ENCODE measurements at places on chromosomes 11 and 22.

DNA sequence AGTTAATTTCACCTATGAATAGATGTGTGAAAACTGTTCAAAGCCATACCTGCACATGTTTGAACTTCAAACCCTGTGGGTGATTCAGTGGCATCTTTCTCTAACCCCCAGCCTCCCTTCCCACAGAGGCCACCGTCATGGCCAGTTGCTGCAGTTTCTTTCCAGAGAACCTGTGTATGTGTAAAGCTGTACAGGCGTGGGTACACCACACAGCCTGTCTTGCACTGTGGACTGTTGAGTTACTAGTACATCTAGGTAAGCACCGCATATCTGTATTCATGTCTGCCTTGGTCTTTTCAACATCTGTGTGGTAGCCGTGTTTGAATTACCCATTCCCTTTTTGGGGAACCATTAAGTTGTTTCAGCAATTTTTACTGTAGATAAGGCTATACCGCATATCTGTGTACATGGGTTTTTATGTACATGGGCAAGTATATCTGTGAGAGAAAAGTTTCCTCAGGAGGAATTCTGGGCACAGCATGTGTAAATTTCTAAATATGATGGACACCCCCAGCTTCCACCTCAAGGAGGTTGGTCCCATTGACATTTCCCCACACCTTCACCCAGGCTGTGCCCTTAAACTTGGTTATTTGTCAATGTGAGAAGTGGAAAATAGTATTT, 13.9 kb downstream of the NEAT1 start:
- no peak for DNase-seq

DNA sequence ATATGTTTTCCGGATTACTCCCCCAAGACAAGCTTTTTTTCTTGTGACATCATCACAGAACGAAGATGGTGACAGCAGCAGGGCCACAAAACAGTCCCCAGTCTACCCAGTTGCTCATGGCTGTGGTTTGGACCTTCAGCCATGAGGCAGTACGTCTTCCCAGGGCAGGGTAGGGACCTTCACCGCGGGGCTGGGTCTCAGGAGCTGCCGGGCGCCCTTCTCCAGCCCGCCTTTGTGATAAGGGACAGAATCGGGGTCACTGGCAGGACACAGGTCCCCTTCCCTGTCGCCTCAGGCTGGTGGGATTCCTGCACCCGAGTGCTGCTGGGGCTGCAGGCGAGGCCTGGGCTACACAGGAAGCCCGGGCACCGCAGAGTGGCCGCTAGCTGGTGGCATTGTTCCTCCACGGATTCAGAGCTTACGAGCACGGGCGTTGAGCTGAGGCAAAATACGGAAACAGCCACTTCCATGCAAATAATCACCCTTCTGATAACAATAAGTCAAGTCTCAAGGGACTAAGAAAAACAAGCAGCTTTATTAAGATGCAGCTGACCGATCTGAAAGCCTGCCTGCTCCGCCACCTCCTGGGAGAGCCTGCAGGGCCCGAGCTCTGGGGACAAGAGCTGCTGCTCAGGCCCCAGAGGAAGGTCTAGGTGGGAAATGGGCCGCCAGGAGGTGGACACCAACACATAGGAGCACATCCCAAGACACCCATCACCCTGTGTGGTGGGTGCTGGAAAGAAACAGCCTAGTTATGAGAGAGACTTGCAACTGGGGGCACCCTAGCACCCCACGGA, 12.3 kb downstream of the TBX1 start:
- no peak for DNase-seq

GRCh38 chr11:95337175-95337957, 106.4 kb upstream of the SESN3 start:
- peak; percentile 52 for DNase-seq

GRCh38 chr11:65100674-65101350, 4.8 kb downstream of the VPS51 start:
- DNase-seq: no peak

DNA sequence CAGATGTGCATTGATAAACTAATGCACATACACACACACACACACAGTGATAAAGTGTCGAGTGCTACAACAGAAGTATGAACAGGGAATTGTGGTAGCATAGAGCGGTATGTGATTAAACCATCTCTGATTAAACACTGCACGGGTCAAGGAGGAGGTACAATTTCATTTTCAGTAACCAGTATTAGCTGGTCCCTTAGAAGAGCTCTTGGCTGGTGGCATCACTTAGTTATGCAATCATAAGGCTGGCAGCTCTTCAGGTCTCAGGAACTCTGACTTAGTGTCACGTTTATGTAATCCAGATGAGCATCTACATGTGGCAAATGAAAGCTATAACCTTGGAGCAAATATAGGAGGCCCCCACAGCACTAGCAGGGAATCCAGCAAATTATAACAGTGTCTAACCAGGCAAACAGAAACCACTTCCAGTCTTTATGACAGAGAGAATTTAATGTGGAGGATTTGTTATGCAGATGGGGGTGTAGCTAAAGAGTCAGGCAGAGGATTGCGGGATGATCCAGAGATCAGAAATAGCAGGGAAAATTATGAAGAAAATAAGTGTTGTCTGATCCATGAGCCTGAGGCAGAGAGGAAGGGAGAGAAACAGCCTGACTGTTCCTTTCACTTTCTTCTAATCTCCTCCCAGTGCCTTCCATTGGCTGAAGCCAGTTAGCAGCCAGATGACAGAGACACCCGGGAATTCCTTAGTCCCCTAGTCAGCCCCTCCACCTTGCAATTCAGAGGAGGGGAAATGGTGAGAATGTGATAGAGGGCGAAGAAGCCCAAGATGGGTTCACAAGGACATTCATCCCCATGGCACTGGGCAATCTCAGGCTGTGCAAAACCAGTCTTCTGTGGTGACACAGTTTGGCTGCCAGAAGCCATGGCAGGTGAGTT, 533.1 kb upstream of the TENM4 start:
- DNase-seq: no peak

- no peak for DNase-seq
These were observed 158.2 kb upstream of the ZBED5 start for GRCh38 chr11:11016068-11016467.

- no peak for DNase-seq
These were observed 69.7 kb downstream of the ELFN2 start for GRCh38 chr22:37357446-37358075.

DNA sequence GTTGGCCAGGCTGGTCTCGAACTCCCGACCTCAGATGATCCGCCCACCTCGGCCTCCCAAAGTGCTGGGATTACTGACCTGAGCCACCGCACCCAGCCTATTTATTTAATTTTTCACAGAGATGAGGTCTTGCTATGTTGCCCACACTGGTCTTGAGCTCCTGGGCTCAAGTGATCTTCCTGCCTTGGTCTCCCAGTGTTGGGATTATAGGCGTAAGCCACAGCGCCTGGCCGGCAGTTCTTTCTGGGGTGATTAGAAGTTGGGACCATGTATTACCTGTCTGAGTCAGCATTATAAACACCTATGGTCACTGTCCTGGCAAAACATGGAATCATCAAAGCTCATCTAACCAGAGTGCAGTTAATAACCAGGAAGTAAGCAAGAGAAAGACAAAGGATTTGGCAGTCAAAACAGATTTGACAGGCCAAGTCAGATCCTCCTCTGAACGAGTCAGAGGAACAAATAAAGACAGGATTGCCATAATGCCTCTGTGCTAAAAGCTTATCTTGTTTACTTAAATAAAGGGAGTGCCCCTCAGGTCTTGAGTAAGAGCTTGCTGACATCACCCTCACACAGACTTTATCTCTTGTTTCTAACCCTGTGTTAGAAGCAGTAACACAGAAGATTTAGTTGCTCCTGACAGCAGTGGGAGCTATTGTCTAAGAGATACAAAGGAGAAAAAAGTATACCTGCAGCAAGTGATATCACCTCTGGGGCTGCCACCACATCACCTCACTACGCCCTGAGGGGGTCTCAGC, 3.7 kb downstream of the SERPIND1 start:
- no peak for DNase-seq

- DNase-seq: no peak
These were observed 90.9 kb downstream of the PDHX start for GRCh38 chr11:35007277-35007676.

- DNase-seq: no peak
These were observed 4.7 kb downstream of the KCNE3 start for GRCh38 chr11:74462631-74463030.

DNA sequence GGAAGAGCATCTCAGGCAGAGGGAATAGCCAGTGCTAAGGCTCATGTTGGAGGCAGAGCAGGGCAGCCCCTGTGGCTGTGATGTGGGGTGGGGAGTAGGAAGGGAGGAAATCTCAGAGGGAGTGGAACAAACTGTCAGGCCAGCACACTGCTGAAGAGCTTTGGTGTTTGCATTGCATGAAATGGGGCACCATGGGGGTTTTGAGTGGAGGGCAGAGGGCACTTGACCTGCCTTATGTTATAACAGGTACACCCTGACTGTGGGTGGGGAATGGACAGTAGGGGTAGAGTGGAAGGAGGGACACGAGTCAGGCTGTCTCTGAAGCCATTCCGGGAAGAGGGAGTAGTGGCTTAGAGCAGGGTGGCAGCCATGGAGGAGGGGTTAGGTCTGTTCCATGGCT, 24.0 kb downstream of the PRDM11 start:
- DNase-seq: no peak

- DNase-seq: no peak
These were observed 59.9 kb upstream of the GNAZ start for GRCh38 chr22:23010430-23010829.

GRCh38 chr11:26571861-26572654, at the start of gene MUC15:
Gene MUC15, minus strand, starts transcription at chr11:26572263. Its CDS starts 5,169 bp downstream, at chr11:26567094.
- DNase-seq: no peak

- DNase-seq: no peak
These were observed 399.1 kb downstream of the LARGE1 start for GRCh38 chr22:33520904-33521780.

GRCh38 chr11:45556851-45557707, 108.3 kb downstream of the CHST1 start:
- no peak for DNase-seq

GRCh38 chr22:30705710-30706651, 11.3 kb downstream of the OSBP2 start:
- no peak for DNase-seq

DNA sequence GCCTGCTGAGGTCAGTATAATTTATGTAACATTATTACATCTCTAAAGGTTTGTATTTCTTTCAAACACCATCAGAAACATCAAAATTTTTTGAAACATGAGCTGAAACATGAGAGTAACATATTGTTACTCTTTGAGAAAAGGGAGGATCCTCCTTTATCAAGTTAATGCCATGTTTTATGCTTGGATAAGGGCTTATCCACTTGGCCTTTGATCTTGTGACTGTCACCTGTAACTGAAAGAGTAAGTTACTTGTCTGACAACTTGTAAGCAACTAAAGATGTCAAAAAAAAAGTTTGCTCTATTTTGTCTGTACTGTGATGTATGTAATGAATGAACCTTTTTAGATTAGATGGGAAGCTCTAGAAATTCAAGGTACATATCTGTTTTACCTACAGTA, 59.6 kb downstream of the FAR1 start:
- DNase-seq: no peak

- no peak for DNase-seq
These were observed 11.8 kb upstream of the E2F8 start for GRCh38 chr11:19252394-19253152.

- no peak for DNase-seq
These were observed 51.2 kb upstream of the SLC22A12 start for GRCh38 chr11:64539711-64540427.

DNA sequence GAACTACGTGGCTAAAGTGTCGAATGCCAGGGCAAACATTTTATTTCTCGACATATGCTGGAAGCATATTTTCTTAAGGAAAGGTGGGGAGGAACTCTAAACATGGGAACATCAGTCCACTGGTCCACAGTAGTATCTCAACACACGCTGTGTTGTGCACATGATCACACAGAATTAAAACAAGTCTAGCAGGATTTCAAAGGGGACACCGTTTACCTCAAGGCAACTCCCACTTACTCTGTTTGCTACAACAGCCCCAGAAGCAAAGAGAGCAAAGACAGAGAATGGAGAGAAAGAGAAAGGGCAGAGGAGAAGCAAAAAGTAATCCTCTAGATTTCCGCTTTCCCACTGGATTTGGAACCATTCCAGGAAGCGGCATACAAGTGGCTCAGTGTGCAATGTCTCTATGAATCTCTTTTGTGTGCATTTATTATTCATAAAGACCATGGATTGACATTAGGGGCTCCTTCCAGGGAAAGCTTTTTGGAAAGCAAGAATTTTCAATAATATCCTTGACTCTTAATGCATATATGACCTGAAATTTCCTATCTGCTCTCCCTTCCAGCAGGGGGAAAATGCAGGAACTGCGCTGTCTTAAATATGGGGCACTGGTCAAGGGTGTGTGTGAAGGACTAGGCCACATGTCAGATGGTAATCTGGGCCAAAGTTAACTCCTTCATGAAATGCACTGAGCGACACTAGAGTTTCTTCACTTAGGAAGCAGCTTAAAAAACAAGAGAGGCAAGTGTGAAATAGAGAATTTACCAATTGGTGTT, 34.8 kb upstream of the CCDC34 start:
- no peak for DNase-seq

DNA sequence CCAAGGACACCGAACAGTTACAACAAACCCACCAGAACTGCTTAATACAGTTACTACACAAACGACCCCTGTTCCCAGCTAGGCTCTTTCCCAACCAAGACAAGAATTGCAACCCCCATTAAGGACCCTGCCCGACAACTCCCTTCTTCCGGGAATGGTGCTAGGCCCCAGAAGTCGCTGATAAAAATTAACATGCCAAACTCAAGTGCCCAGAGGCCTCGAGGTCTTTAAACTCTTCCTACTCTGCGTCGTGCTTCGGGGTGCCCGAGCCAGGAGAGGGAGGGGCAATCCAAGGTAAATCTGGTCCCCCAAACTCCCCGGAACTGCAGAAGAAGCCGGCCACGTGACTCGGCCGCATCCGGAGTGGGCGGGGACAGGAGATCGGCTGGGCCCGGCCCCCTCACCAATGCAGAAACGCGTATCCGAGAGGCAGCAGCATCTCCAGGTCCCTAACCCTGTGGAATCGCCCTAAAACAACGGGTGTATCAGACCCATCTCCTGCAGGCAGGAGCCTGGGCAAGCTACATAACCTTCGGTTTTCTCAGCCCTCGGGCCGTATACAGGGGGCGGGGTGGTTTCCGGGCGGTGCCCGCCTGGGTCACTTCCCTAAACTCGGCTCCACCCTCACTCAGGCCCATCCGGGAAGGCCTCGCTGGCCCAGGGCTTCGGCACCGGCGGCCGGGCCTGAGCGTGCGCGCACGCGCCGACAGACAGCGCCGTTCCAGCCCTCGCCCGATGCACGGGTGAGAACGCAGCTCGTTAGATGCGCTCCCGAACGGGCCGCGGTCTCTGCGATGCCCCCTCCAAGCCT, 1.1 kb downstream of the CFL1 start:
- DNase-seq: peak; percentile 86

DNA sequence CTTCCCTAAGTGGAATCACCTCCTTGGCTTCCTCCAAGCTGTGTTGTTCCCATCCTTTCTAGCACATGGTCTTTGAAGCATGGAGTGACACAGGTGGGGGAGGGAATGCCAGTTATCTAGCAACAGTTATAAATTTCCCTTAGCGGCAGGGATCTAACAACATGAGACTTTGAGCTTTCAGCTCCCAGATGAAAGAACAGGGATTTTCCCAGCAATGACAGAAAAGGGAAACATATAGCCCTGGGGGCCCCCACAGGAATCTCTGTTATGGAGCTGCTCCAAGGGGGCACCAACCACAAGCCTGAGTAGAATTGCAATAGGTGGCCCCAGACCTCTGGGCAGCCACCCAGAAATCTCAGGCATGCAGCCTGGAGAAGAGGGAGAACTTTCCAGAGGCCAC, 163.0 kb downstream of the GRIK4 start:
- DNase-seq: no peak

- no peak for DNase-seq
These were observed 60.1 kb downstream of the PDE3B start for GRCh38 chr11:14703731-14704130.

- DNase-seq: no peak
These were observed 41.1 kb downstream of the OSBPL5 start for GRCh38 chr11:3123761-3124733.
